ENCODE measurements at places on chromosomes 11 and 22. TPM values are rescaled to one million over a fixed set of nuclear protein-coding genes. Genes with fewer than 3 reads are reported as not detected.

Gene MUC6
- not detected for total RNA-seq

Gene MMP8
- total RNA-seq, result 0.24 TPM

Gene HOATZ
- total RNA-seq, result not detected

Gene C22orf15
- not detected for total RNA-seq

Gene PIH1D2
- 6.4 TPM for total RNA-seq

GRCh38 chr11:59436169-59436568 lies at the start of gene OR5A1:
TSS of gene OR5A1 (plus strand) at chr11:59436469. CDS start at chr11:59443169, 6,700 bp downstream.
- H3K4me3 ChIP-seq, result no peak within 1 kb of the TSS
- no peaks in the 10 kb centered on the region for H3K36me3 ChIP-seq
- no peaks in the 10 kb centered on the region for H3K27me3 ChIP-seq
- no peak within 1 kb of the TSS for H3K27ac ChIP-seq

DNA sequence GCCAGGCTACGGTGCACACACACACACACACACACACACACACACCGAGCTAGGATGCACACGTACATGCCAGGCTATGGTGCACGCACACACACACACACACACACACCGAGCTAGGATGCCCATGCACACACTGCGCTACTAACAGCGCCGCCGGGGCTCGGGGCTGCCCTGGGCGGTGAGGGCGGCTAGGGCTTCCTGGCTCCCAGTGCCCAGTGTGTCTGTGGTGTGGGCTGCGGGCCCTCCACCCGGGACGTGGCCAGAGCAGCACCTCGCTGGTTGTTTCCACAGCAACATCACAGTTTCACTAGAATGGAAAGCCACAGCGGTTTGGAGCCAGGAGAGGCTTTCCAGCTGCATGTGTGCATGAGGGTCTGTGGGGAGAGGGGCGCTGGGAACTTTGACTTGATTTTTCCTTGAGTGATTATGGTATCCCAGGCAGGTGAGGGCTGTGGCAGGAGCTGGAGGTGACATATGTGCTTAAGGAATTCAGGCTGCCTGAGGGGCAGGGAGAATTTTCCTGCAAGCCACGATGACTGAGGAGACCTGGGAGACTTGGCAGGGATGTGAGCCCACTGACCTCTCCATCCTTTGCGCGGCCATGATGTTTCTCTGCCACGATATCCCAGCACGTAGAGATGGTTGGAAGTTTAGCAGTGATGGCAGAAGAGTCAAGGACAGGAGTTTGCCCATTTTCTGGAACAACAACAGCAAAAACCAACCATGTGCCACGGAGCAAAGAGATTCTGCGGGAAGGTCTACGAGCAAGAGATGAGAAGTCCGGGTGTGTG lies 195.9 kb downstream of the SNX19 start:
- H3K4me3 ChIP-seq, result no peak overlapping the region
- DNase-seq, result no peak
- no peaks in the 10 kb centered on the region for H3K27me3 ChIP-seq

GRCh38 chr11:28296426-28296825 lies 188.2 kb downstream of the METTL15 start:
- no peak overlapping the region for H3K27ac ChIP-seq
- no peak overlapping the region for H3K4me3 ChIP-seq
- H3K4me1 ChIP-seq, result no peaks in the 10 kb centered on the region
- H3K27me3 ChIP-seq, result no peaks in the 10 kb centered on the region
- no peak for DNase-seq

DNA sequence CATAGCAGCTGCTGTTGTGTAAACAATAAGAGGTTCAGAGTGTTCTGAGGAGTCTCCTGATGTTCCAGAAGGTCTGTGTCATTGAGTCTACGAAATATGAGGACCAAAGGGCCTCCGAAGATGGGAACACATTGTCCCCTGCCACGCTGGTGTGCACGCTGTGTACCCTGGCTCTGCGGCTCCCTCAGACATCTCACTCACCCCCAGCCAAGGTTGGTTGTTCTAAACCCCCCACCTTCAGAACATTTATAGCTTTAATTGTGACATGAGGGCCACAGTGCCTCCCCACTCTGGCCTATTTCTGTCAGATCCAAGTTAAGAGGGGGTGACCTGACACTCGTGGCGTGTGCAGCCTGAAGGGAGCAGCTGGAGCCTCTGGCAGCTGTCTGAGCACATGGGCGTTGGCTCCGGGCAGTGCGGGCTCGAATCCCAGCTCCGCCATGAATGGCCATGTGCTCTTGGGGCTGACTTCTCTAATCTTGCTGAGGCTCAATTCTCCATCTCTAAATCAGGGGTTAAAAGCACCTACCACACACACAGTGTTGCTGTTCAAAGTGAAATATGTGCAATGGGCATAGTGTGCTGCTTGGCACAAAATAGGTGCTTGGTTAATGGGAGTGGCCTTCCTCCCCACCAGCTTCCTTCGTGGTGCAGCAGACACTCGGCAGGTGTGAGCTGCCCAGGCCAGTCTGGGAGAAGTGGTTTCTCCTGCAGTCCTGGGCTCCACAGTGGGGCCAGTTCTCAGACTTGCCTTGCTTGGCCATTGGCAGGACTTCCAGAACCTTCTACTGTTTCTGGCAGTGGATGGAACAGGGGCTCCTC lies 39.7 kb upstream of the MICAL2 start:
- no peaks in the 10 kb centered on the region for H3K36me3 ChIP-seq
- H3K27me3 ChIP-seq, result no peaks in the 10 kb centered on the region
- H3K27ac ChIP-seq, result no peak overlapping the region
- DNase-seq, result no peak
- no peak overlapping the region for H3K4me3 ChIP-seq

DNA sequence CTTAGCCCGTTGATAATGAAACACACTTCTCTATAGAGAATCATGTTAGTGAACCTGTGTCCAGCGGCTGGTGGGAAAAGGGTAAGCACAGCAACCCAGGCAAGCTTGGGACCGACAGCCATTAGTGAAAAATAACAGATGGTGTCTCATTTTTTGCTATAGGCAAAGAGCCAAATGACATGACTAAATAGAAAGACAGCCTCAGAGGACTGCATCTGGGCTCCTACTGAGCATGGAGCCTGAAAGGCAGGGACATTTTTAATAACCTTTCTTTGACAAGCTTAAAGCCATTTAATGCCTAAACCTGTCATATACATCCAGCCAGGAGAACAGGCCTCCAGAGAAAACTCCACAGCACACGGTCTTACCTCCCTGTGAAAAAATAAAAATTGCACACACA lies 67.0 kb downstream of the FANCF start:
- no peaks in the 10 kb centered on the region for H3K4me1 ChIP-seq
- H3K36me3 ChIP-seq, result no peaks in the 10 kb centered on the region
- no peaks in the 10 kb centered on the region for H3K27me3 ChIP-seq

DNA sequence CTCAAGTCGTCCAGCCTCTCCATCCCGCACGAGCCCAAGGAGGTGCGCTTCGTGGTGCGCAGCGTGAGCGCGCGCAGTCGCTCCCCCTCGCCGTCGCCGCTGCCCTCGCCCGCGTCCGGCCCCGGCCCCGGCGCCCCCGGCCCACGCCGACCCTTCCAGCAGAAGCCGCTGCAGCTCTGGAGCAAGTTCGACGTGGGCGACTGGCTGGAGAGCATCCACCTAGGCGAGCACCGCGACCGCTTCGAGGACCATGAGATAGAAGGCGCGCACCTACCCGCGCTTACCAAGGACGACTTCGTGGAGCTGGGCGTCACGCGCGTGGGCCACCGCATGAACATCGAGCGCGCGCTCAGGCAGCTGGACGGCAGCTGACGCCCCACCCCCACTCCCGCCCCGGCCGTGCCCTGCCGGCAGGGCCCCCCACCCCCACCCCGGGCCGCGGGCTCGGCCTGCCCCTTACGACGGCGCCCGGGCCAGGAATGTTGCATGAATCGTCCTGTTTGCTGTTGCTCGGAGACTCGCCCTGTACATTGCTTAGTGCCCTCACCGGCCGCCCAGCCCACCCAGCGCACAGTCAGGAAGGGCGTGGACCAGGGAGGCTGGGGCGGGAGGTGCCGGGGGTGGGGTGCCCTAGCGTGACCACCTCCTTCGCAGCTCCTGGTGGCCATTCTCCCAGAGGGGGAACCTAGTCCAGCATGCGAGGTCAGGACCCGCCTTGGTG lies 6.9 kb upstream of the ACR start:
- DNase-seq, result no peak
- H3K36me3 ChIP-seq, result no peaks in the 10 kb centered on the region
- H3K27me3 ChIP-seq, result no peaks in the 10 kb centered on the region

GRCh38 chr22:49211176-49211575 lies 616.5 kb downstream of the BRD1 start:
- H3K4me3 ChIP-seq, result no peak overlapping the region
- H3K27ac ChIP-seq, result no peak overlapping the region
- H3K27me3 ChIP-seq, result no peaks in the 10 kb centered on the region

DNA sequence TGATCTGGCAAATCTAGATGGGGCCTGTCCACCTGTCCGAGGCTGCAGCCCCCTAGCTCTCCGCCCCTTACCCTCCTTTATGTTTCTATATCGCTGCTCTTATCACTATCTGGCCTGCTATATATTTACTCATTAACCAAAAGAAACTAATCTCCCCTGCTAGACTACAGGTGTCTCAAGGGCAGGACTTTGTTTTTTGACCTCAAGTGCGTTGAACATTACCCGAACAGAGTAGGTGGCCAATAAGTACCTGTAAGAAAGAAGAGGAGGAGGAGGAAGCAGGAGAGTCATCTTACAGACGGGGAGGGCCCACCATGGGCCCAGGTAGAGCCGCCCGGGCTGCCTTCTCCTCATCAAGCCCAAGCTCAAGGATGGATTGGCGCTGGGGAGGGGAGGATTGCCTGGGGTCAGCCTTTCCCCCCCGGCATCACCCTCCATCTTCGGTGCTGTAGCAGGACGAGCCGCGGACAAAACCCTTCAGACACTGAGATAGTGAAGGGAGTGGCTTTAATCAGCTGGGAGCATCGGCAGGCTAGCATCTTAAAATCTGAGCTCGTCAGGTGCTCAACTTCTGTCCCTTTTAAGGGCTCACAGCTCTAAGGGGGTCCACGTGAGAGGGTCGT lies 1.2 kb upstream of the P2RY6 start:
- no peak overlapping the region for H3K4me3 ChIP-seq
- DNase-seq, result no peak
- H3K36me3 ChIP-seq, result no peaks in the 10 kb centered on the region
- H3K27ac ChIP-seq, result no peak overlapping the region

DNA sequence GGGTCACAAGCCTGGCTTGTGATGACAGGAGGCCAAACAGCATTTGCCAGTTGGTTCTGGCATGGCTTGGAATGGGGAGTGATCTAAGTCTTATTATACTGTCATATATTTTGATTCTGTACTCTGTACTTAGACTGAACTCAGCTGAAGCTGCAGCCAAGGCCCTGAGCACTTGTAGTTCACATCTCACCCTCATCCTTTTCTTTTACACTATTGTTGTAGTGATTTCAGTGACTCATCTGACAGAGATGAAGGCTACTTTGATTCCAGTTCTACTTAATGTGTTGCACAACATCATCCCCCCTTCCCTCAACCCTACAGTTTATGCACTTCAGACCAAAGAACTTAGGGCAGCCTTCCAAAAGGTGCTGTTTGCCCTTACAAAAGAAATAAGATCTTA lies 843 bp downstream of the OR56B1 start:
- no peaks in the 10 kb centered on the region for H3K27me3 ChIP-seq
- H3K4me3 ChIP-seq, result no peak overlapping the region
- H3K36me3 ChIP-seq, result no peaks in the 10 kb centered on the region
- no peak for DNase-seq
- no peak overlapping the region for H3K27ac ChIP-seq
